Activated T-cell treated with anti-CD3 and anti-CD28 coated beads for 1 hour (primary cell): ENCODE measurements at places on chromosomes 4 and X.

DNA sequence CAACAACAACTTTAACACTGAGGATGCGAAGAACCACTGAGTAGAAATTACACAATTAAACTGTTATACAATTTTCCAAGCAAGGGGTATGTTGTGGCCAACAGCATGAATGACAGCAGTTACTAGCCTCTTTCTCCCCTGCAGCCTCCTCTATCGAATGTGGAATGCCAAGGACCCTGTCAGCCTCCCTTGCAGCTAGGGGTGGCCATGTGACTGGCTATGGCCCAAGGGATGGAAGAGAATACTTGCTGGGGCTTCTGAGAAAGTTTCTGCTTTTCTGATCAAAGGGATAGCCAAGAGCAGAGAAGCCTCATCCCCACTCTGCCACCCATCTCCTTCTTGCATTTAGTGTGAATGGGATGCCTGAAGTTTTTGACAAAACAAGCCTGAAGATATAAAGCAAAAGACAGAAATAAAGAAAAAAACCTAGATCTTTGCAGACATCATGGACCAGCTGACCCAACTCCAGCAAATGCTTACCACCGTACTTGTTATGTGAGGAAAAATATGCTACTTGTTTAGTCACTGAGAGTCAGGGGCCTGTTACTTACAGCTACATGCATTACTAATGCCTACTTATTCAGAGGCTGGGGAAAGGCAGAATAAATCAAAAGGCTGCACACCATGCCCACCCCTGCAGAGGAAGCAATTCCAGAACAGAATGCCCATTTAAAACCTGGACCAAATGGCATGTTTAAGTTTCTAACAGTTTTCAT lies 32.0 kb downstream of the DCTD start:
- DNase-seq = no peak

DNA sequence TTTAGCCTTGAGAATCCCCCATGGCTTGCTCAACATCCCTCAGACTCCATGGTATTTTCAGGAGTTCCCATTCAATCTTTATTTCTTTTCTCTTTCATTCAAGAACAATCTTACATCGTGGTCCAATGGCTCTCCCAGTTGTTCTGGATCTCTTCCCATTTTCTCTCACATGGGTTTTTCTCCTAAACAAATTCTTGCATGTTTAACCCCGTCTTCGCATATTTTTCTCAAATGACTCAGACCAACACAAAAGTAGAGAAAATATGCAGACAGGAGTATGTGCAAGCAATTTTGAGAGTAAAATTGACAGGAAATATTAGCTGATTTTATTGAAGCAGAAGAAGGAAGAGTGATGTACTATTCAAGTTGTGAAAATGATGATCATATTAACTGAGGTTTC lies 396.4 kb upstream of the TRAM1L1 start:
- no peak for DNase-seq

DNA sequence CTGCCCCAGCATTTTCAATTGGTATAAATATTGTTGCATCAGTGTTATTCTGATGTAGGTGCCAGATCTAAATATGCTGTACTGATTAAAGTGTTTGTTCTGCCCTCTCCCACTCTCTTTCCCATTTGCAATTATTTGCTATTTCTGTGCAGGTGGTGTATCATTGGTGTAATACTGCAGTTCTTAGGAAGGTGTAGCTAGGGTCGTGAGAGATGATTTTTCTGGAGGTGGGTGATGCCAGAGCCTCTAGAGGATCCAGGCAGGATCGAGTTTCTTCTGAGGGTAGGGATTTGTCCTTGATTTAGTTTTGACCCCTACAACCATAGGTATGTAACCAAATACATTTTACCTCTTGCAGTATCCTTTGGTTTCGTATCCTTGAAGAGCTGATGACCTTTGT lies 1.9 kb downstream of the SMAD1 start:
- no peak for DNase-seq

- DNase-seq = no peak
Observed at GRCh38 chr4:173230062-173230461, 61.5 kb downstream of the GALNT7 start.
